ENCODE measurements at places on chromosomes 5 and 9.

DNA sequence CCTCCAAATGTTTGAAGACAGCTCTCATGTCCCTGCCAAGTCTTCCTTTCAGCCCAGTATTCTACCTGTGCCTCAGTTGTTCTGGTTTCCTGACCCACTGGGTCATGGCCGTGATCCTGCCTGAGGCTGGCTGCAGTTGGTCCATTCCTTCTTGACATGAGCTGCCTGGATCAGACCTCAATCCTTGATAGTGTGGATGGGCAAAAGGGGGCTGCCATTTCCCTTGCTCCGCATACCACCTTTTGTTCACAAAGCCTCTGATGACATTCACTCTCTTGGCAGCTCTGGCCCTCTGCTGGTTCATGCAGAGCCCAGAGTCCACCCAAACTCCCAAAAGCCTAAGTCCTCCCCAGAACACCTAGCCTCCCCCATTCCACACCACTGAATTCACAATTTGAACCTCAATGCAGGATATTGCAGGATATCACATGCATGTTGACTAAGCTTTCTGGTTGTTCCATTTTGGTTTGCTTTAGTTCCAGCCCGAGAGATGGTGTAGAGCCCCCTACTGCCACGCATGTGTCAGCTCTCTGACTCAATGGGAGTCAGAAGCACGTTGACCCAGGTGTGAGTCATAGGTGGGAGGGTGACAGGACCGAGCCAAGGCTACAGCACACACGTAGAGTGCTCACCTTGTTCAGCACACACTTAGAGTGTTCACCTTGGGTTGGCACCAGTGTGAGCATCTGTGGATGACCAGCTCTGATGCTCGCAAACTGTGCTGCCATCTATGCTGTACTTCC is 137.2 kb downstream of the MTX3 start:
- no peak for DNase-seq

DNA sequence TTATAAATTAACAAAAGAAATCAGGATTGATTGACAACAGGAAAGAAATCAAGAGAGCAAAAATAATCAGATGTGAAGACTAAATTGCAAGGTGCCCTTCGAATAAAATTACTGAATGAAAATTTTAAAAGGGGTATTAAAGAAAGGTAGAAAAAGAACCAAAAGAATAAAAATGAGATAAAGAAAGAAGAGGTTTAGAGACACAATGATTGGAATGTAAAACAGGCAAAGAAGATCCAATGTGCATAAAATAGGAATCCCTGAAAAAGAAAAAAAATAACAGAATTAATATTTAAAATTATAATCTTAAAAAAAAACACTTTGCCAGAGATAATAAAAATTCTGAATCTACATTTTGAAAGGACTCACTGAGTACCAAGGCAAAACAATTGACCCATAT is 73.0 kb downstream of the AP3B1 start:
- DNase-seq, result no peak

DNA sequence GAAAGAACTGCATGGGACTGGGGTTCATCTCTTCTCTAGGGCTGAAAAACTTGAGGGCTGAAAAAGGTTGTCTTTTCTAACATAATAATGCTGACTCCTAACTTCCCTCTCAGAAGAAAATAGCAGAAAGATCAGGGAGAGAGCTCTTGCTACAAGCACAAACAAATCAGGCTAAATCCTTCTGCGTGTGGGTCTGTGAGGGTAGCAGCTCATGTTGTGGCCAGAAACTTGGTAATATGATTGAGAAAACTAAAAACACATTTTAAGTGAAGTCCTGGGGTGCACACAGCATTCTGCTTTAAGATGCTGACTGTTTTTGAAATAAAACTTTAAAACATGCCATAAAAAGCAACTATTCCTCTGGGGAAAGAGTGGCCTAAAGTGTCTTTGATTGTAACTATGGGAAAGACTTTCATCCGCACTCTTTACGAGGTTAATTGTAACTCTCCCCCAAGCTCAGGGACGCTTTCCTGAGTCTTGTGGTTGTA is 56.7 kb downstream of the SAXO1 start:
- DNase-seq, result no peak

DNA sequence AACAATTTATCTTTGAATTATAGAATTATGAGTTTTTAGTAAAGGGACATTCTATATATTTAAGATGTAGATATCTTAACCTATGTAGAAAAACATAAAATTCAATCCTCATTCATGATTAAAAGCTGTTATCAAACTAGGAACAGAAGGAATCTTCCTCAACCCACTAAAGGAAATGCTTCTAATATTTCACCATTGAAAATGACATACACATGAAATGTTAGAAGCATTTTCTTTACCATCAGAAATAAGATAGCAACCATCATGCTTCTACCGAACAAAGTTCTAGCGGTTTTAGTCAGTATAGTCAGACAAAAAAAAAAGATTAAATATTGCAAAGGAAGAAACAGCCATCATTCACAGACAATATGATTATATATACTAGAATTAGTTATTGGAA is 32.2 kb downstream of the SHOC1 start:
- no peak for DNase-seq

DNA sequence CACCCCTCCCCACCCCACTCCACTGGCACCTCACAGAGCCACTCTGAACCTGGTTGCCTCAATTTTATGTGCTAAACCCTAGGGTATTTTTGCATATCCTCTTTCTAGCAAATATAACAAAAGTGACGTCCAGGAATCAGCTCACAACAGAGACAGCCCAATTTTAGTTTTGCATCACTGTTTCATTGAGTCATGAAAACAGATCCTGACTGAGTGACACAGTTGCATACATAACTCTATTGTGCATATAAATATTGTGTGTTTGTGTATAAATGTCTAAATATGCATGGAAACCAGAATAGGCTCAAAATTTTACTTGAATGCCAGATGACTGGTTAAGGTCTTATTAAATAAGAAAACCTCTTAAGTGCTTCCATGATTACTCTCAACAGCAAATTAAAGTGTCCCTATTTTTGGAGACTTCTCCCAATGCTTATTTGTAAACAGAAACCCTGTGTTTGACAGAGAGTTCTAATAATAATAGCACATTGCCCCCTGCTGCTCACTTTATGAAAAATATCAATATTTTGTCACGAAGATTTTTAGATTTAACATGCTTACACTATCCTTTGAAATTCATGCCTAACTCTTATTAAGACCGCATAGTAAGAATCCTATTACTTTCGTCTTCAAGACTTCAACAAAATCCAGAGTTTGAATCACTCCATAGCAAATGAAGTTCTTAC is 75.5 kb upstream of the PRRC1 start:
- peak; percentile 53 for DNase-seq

DNA sequence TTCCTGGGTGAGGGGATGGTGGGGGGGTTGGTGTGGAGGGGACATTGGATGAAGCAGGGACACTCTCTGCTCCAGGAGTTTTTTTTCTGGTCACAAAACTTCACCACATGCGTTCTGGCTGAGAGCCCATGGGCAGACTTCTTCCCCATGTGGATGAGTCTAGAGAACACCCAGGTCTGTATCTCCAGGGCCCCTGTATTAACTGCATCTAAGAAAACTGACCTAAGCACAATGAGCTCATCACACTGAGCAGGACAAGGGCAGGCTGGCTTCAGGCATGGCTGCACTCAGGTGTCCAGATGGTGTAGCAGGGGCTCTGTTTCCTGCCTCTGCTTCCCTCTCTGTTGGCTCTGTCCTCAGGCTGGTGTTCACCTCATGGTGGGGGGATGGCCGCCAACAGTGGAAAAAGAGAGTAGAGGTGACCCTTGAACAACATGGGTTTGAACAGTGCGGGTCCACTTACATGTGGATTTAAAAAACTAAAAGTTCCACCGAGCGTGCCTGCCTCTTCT is 85.3 kb upstream of the STC2 start:
- DNase-seq, result no peak

GRCh38 chr9:119332522-119332921 is 36.7 kb downstream of the BRINP1 start:
- no peak for DNase-seq

GRCh38 chr5:756865-757345 is 27.6 kb downstream of the ZDHHC11B start:
- no peak for DNase-seq

- DNase-seq, result no peak
Measured at GRCh38 chr5:169875091-169875728, 105.1 kb downstream of the INSYN2B start.

GRCh38 chr9:406886-407654 is 192.4 kb downstream of the DOCK8 start:
- DNase-seq, result peak; percentile 13

GRCh38 chr9:70285246-70285645 is 26.5 kb downstream of the SMC5 start:
- no peak for DNase-seq

DNA sequence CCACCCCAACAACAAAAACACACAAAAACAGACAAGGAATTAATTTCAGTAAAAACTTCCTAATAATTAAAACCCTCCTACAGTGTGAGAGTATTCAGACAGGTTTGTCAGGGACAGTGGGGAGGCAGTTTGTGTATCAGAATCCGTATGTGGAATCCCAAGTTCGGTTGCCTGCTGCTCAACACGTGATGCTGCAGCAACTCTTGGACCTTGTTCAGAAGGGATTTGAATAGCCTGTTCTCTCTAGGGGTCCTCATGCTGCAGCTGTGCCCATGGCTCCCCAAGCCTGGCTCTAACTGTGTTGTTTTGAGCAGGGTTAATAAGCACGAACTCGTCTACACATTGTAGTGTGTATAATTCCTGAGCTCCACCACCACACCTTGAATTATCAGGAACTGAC is 28.7 kb downstream of the TLE4 start:
- DNase-seq, result no peak

DNA sequence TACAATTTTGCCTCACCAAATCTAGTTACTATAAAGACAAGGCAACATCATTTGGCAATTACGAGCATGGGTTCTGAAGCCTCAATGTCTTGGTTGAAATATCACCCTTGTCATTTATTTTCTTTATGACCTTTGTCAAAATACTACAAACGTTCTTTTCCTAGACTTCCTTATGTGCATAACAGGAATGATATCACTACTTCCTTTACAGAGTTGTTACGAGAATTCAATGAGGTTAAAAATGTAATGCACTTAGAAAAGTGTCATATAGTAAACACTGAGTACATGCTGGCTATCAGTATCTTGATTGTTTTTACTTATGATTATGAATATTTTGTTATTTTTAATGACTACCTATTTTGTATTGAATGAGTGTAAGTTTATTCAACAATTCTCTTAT is 640.9 kb upstream of the CCNG1 start:
- DNase-seq, result no peak

DNA sequence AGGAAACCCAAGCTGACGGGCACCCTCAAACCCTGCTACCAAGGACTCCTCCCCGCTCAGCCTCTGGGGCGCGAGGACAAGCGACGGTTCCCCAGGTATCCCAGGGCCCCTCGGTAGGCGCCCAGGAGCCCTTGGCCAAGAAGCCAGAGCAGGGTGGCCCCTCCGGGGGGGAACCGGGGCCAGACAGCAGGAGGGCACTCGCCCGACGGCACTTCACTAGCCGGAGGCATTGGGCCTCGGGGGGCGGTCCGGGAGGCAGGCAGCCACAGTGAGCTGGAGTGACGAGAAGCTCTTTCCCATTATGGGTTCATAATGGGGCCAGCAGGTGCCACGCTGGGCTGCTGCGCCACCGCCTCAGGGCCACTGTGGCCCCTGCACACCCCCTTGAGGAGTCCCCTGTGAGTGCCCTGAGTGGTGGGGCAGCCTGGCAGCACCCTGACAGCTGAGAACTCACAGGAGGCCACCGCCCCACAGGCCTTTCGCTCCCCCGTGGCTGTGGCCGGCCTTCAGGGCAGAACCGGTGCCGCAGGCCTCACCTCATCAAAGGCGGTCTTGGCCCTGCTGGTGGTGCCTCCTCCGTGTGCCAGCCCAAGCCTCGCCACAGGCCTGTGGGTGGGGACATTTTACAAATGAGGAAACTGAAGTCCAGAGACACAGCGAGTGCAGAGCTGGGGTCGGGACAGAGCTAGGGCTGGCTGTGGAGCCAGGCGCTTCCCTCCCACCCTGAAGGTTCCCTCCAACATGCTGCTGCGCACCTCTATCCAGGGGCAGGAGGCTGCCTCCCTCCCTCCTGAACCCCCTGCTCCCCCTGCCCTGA is 68.7 kb downstream of the PSMB7 start:
- DNase-seq, result no peak

GRCh38 chr5:2735996-2736395 is 15.5 kb downstream of the IRX2 start:
- DNase-seq, result no peak

- DNase-seq, result no peak
Measured at GRCh38 chr9:100082782-100083181, 16.0 kb downstream of the ERP44 start.

DNA sequence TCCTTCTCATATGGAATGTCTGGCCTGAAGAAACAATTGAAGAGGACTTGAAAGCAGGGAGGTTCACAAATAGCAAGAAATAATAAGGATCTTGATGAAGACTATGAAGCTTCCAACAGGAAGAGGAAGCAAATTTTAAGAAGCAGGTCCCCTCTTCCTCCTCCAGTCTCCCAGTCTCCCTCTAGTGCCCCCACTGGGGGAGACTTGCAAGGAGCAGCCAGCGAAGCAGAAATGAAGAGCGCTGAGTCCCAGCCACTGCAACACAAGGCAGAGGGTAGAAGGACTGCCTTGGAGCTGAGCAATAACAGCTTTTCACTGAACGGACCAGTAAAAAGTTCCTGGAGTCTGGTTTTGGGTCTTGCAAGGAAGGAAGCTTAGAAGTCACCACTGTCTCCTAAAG is 32.6 kb upstream of the ACO1 start:
- DNase-seq, result no peak

- no peak for DNase-seq
Measured at GRCh38 chr5:164058621-164059020, 553.2 kb downstream of the MAT2B start.

GRCh38 chr5:1724822-1725602 is 74.6 kb downstream of the MRPL36 start:
- DNase-seq, result no peak

GRCh38 chr9:28363151-28363562 is 789.9 kb upstream of the C9orf72 start:
- no peak for DNase-seq

GRCh38 chr9:33202552-33203201 is 35.5 kb upstream of the B4GALT1 start:
- DNase-seq, result no peak

DNA sequence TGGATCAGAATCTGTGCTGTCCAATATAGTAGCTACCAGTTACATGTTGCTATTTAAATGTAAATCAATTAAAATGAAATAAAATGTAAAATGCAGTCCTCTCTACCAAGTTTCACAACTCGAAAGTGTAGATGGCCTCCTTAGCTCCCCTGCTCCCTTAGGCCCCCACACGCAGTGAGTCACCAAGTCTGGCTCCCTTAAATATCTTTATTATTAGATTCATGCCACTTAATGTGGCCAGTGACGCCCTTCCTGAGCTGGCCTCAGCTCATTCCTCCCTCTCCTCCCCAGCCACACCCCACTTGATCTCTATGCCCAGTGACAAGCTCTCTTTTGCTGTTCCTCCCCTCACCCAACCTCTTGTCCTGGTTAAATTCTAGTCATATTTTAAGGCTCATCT is 88.4 kb upstream of the DNAH5 start:
- no peak for DNase-seq

DNA sequence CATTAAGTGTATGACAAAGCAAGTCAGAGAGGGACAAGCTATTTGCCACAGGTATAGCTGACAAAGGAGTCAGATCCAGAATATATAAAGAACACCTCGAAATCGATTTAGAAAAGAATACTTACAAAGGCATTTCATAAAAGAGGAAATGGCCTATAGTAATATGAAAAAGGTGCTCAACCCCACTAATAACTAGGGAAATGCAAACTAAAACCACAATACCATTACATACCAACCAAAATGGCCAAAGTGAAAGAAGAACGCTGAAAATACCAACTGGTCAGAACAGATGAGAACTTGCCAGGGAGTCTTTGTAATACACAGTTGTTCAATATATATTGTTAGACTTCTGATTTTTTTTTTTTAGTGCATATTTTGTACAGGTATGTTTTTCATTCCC is 152.9 kb downstream of the CDC42SE2 start:
- no peak for DNase-seq

Data from NCI-H1694 treated with DMSO at 0.1 percent for 48 hours (cell line).